ENCODE measurements at places on chromosomes 7 and 10. TPM values are rescaled to one million over a fixed set of nuclear protein-coding genes. Genes with fewer than 3 reads are reported as not detected.

DNA sequence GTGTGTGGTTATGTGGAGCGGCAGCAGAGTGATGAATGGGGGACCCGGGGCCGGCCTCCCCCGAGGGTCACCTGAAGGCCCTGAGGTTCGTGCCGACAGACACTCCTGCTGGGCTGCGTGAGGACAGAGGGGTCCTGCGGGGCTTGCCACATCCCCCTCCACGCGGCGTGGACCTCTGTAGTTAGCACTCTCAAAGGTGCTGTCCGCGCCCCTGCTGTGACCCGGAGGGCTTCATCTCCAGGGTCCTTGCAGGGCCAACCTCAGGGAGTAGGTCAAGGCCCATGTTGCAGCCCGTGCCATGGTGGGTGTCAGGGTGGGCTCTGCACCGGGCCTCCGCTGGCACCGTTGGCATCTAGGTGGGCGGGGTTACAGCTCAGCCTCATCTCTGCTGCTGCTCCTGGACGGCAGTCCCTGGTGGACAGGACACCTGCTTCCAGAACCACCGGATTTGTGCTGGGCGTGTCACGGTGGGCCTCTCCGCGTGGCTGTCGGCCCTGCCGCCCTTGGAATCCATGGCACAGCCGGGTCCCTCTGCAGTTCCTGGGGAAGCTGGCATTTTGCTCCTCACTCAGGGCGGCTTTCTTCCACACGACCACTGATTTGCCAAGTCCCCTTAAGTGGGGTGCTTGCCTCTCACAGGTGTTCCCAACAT is 19.8 kb upstream of the GET4 start:
- no peak for DNase-seq

DNA sequence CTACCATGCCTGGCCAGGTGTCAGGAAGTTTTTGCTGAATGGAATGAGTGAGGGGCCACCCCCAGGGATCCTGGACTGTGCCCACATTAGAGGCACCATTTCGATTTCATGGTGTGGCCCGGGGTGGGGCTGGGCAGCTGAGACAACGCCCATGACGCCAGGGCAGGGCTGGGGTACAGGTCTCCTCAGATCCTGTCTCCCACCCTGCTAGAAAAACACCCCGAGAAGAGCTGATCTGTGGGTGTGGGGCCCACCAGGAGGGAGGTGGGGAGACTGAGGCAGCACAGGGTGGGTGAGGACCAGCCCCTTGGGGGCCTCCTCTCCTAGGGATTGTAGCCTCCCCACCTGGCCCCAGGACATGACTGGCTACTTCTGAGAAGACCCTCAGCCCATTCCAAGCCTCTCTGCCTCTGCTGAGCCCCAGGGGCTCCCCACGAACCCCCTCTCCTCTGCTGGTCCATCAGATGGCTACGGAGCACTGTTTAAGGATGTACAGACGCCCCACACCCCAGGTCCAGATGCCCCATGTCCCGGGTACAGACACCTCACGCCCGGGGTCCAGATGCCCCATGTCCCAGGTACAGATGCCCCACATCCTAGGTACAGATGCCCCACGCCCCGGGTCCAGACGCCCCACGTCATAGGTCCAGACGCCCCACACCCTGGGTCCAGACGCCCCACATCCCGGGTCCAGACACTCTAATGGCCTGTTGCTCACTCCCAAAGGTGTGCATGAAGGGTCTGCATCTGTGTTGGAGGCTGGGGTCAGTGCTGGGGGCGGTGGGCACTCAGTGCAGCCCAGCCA is 99.4 kb downstream of the MICALL2 start:
- no peak for DNase-seq

DNA sequence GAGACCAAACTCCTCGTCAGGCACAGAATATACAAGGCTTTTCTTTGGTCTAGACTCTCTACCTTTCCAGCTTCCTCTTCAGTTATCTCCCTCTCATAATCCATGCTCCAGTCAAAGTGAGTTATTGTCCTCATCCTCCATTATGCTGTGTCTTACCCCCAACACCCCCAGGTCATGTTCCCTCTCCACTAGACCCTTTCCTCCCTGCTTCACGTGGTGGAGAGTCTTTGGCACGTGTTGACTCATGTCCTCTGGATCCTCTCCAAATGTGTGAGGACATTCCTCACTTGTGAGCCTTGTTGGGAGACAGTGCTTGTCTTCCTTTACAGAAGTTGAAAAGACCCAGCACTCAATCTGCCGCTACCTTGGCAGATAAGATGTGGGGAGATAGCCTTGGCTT is 36.0 kb upstream of the DLD start:
- DNase-seq, result no peak

- no peak for DNase-seq
Observed at GRCh38 chr7:69864274-69864673, 266.0 kb downstream of the AUTS2 start.

DNA sequence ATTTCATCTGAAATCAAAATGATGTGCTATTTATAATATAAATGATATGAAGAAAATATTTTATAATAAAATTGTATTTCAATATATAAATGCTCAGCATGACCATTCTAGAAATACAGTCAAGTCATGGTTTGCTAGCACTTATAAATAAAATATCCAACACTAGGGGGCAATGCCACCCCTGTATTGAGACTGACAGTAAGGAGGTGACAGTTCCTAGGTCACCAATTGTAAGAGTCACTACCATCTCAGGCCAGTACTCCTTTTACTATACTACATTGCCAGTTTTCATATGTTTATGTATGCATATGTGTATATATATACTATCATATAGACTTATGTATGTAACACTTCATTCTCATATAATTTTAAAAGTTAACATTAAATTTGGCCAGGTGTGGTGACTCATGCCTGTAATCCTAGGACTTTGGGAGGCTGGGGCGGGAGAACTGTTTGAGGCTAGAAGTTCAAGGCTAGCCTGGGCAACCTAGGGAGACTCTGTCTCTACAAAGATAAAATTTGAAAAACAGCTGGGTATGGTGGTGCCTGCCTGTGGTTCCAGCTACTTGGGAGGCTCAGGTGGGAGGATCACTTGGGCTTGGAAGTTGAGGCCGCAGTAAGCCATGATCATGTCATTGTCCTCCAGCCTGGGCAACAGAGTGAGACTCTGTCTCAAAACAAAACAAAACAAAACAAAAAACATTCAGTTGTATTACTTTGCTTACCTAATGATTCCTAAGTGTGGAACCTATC is 2.4 kb upstream of the CNOT4 start:
- DNase-seq, result no peak

- DNase-seq, result no peak
Observed at GRCh38 chr10:78742730-78743615, 325.8 kb upstream of the ZMIZ1 start.

DNA sequence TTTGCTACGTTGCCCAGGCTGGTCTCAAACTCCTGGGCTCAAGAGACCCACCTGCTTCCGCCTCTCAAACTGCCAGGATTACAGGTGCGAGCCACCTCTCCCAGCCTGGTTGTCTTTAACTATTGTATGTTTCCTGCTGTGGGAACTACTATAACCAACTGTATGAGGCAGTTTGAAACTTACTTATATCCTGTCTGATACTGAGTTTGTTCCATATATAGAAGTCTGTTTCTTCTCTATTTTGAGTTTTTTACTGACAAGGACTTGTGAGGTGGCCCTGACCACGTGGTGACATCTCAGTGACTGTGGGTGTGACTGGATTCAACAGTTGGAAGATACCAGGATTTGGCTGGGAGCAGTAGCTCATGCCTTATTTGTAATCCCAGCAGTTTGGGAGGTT is 14.2 kb downstream of the FBH1 start:
- DNase-seq, result no peak

- DNase-seq, result no peak
Observed at GRCh38 chr7:44109991-44110390, 5.8 kb downstream of the AEBP1 start.

- no peak for DNase-seq
Observed at GRCh38 chr7:152871005-152871677, 111.6 kb downstream of the ACTR3B start.

- DNase-seq, result peak; percentile 79
Observed at GRCh38 chr10:44978570-44979280, at the start of gene DEPP1. DEPP1 (minus strand) TSS chr10:44978809; CDS start chr10:44978030, 779 bp downstream.

- DNase-seq, result no peak
Observed at GRCh38 chr7:6221340-6222319, 50.8 kb downstream of the CYTH3 start.

DNA sequence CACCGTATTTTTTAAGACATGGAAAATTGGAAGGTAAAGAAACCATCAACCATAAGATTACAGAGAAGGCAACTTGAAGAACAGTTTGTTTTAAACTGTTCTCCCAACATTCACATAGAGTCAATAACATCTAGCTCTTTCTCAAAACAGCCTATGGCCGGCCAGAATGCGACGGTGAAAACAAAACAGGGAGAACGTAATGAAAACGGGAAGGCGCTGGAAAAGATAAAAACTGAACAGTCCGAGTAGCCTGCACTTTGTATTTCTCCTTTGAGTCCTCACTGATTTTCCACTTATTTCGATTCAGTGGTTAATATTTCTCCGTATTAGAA is 637 bp downstream of the MICU1 start:
- no peak for DNase-seq

DNA sequence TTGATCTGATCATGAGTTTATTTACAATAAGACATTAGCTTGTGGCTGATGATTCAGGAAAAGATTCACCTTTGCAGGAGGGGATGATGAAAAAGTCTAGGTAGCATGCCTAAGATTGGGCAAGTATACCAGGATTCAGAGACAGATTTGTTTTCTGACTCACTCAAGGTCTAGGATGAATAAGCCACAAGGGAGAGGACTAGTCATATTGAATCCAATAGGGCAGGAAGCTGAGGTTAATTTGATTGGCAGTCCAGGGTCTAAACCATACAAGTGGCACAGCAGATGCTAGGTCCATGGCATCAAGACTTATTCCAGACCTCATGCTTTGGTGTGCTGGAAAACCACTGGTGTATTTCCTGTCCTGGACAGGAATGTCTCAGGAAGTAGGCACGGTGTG is 1133.4 kb downstream of the XPNPEP1 start:
- DNase-seq, result no peak

- DNase-seq, result no peak
Observed at GRCh38 chr10:129715805-129716204, 248.3 kb downstream of the EBF3 start.

The PHYHIPL gene
- 2.1 TPM for polyA plus RNA-seq

The IL15RA gene
- polyA plus RNA-seq, result 3.2 TPM

The GNAI1 gene
- polyA plus RNA-seq, result 33.1 TPM

The GCK gene
- 7.1 TPM for polyA plus RNA-seq

The UNCX gene
- not detected for polyA plus RNA-seq

The MOGAT3 gene
- not detected for polyA plus RNA-seq

The CALML5 gene
- polyA plus RNA-seq, result 0.99 TPM

The EBLN1 gene
- not detected for polyA plus RNA-seq

The ODAD2 gene
- 0.84 TPM for polyA plus RNA-seq
